Neural progenitor cell (in vitro differentiated cells): ENCODE measurements at places on chromosomes 16 and 17.

DNA sequence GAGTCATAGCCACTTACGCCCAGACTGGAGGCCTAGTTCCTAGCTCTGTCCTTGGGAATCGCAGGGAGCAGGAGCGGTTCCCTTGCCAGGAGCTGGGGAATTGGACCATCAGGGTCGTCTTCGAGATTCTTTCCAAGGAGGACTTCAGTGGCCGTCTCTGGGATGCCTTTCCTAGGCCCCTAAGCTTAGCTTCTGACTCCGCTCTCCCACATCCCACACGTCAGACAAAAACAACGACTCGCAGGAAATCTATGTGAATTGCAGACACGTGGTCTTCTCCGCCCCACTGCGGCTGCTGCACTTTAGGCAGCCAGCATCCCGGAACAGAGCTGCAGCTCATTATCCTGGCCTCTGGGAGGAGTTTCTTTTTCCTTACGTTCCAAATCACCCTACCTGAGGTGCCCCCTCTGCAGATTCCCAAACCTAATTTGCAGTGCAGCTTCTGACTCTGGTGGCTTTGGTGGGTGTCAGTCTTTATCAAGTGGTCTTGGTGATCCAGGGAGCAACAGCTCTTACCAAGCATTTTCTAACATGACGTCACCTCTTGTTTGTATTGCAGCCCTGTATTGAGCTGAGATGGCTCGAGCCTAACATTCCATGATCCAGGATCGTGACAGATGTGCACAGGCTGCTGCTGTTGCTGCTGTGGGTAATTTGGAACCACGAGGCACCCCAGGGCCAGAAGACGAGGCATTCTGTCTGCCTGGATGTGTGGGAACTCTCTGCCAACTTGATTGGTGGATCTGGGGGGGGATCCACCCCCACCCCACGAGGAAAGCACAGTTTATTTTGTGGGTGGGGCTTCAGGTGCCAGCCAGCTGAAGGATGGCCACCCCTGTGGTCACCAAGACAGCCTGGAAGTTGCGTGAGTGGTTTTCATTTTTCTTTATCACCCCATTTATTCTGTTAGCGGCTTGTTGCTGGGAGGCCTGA lies 1.1 kb downstream of the KATNB1 start:
- DNase-seq = peak; percentile 67

DNA sequence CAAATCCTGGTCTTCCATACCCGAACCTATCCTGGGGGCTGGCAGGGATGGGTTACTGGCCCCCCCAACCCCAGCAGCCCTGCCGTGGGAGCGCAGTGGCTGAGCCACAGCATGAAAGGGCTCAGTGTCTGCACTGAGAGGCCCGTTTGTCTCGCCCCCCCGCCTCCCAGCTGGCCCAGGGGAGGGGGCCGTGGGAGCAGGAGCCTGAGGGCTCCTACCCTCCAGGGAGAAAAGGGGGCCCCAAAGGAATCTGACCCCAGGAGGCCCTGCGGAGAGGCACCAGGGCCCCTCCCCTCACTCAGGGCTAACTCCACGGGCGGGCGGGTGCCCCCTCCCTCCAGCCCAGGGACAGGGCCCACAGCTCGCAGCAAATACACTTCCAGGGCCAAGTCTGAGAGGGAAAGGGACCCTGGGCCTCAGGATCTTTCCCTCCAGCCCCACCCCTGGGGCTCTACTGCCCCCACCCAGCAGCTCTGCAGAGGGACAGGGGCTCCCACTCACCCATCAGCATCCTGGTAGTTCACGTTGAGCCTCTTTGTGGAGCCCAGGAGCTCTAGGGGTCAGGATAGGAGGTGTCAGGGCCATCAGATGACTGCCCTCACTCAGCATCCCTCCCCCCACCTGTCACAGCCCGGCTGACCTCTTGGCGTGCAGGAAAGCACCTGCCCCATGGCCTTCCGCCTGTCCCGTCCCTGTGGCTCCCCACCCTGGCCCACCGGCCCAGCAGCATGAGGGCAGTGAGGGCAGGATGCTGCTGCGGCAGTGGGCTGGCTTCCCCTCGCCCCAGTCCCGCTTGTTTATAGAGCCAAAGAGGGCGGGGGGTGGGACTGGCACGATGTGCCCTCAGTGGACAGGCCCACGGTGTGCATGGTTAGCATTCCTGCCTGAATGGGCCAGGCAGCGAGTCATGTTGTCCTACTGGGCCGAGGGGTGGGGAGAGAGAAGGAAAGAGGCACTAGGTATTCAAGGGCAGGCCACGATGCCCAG lies 7.3 kb downstream of the CASKIN2 start:
- DNase-seq = no peak

DNA sequence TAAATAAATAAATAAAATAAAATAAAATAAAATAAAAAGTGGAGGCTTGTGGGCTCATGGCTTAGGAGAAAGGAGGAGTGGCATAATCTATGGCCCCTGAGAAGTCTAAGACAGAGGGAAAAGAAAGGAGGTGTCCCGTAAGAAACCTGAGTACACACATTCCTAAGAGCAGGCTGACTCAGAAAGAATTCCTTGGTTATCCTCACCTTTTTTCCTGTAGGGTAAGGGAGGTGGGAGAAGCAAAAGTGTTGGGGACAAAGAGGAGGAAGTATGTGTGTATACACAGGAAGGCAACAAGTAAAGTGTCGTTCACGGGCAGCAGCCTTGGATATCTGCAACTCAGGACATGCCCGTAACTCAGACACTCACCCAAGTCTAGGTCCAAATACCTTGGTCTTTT lies 29.3 kb downstream of the MARF1 start:
- DNase-seq = no peak

DNA sequence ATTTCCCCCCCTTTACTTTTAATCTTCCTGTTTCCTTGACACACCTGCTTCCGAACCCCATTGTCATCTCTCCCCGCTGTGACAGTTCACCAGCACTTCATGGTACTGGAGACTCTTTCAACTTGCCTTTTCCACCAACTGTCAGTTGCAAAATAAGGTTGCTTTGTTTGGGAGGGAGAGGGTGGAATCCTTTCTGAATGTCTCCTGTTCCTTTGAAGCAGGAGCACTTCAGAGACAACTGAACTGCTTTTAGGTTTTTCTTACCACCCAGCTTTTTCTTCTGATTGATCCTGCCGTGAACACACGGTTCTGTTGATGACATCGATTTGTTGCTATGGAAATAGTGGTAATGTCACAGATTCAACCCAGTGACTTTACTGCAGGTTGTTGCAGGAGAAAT lies 42.0 kb downstream of the RPA1 start:
- DNase-seq = no peak

DNA sequence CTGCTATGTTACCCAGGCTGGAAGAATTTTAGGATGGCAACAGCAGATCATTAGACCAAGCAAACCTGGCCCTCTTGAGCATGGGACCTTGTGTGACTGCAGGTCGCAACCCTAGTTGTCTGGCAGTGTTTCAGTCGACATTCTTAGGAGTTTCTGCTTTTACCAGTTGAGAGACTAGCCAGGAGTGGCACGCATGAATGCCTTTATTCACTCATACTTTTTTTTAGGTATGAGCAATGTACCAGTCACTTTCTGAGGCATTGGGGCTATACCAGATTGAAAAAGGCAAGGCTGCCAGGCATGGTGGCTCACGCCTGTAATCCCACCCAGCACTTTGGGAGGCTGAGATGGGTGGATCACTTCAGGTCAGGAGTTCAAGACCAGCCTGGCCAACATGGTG lies 28.2 kb upstream of the HAS3 start:
- DNase-seq = no peak

DNA sequence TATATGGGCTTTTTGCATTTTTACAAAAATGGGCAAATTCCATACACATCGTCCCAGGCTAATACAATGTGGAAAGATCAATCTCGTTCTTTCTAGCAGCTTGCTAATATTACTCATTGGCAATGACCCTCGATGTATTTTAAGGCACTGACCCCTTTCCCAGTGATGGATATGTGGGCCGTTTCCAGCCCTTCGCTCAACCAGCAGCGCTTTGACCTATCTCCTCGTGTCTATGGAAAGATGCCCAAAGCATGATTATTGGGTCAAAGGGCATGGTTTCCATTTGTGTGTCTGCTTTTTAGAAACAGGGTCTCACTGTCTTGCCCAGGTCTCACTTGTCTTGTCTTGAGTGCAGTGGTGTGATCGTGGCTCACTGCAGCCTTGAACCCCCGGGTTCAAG lies 273.8 kb downstream of the MRTFB start:
- DNase-seq = no peak

DNA sequence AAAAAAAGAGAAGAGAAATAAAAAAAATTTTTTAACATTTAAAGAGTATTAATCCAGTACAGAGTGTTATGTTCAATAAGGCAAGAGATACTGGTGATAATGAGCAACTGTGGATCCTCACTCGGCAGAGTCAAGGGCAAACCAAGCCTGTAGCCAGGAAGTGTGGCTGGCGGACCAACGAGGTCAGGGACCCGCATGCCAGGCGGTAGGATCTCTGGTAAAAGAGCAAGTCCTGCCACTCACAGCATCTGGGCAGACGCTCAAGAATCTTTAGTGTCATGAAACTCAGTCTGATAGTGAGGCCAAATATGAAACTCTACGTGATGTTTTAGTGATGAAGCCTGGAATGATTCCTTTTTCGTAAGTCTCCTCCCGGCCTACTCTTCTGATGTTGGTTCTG lies 8.3 kb upstream of the GEMIN4 start:
- no peak for DNase-seq

DNA sequence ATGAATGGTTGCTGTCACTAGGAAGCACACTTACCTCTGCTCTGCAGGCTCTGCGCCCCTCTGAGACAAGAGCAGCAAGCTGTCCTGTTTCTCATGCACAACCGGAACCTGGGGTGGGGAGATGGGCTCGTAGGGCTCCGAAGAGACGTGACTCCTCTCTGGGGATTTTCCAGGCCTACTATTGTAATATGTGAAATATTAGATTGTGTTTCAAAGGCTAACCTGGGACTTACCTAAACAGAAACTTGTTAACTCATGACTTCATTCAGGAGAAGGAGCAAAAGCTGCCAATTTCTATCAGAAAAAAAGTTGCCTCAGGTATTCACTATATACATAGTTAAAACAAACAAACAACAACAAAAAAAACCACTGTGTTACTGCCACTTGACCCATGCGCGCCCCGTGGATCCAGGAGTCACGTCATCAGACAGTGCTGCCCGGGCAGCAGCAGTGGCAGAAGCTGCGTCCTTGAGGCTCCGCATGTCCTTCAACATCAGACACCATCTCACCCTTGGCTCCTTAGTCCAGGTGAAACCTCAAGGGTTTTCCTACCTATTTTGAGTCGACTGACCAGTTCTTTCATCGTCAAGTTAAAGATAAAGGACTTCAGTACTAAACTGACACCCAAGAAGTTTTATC lies 49.3 kb downstream of the TTC19 start:
- no peak for DNase-seq
